ENCODE measurements at places on chromosomes 5 and 9. TPM values are rescaled to one million over a fixed set of nuclear protein-coding genes. Genes with fewer than 3 reads are reported as not detected.

GRCh38 chr5:121668635-121669034 is 183.0 kb upstream of the FTMT start:
- no peaks in the 10 kb centered on the region for H3K36me3 ChIP-seq
- H3K4me1 ChIP-seq = no peaks in the 10 kb centered on the region
- DNase-seq = no peak
- H3K4me3 ChIP-seq = no peak overlapping the region
- H3K27me3 ChIP-seq = no peaks in the 10 kb centered on the region

GRCh38 chr9:123349691-123350480 is 6.1 kb upstream of the CRB2 start:
- H3K36me3 ChIP-seq = no peaks in the 10 kb centered on the region
- peak; percentile 27 for DNase-seq
- peaks cover 11% of the 10 kb centered on the region for H3K4me1 ChIP-seq
- peak overlapping the region; percentile 63 for H3K27ac ChIP-seq

PPIC gene
- total RNA-seq = not detected

GLDC gene
- total RNA-seq = 1.1 TPM

RASEF gene
- not detected for total RNA-seq

SLC1A1 gene
- total RNA-seq = 0.13 TPM
